HFFc6 (cell line): ENCODE measurements at places on chromosomes 1 and 21. TPM values are rescaled to one million over a fixed set of nuclear protein-coding genes. Genes with fewer than 3 reads are reported as not detected.

VANGL2 gene
- total RNA-seq = not detected in 3 replicates

LRRC71 gene
- total RNA-seq = 0.43 TPM in 1 of 3 replicates, not detected in the others

CYP2J2 gene
- total RNA-seq = not detected in 2 replicates

UQCRHL gene
- total RNA-seq = 1.0 and 1.4 TPM in 2 replicates

SELENBP1 gene
- 9.8 to 15.2 TPM (median 13.4 TPM) in 3 replicates for total RNA-seq

KPRP gene
- not detected in 3 replicates for total RNA-seq

SPRR2G gene
- not detected in 3 replicates for total RNA-seq

INPP5B gene
- 10.0 and 13.0 TPM in 2 replicates for total RNA-seq

LY9 gene
- not detected in 3 replicates for total RNA-seq

NIBAN1 gene
- total RNA-seq = 13.3 to 29.5 TPM (median 13.5 TPM) in 3 replicates

CFAP141 gene
- total RNA-seq = not detected in 3 replicates

HCRTR1 gene
- not detected in 3 replicates for total RNA-seq

FCRL6 gene
- total RNA-seq = not detected in 3 replicates

GBP3 gene
- total RNA-seq = 25.4 to 39.0 TPM (median 32.6 TPM) in 3 replicates

POTED gene
- not detected in 3 replicates for total RNA-seq

ELAVL4 gene
- not detected in 3 replicates for total RNA-seq

TRIM63 gene
- total RNA-seq = not detected in 3 replicates

WNT4 gene
- total RNA-seq = not detected in 3 replicates

PCBP3 gene
- total RNA-seq = not detected in 3 replicates

PRRX1 gene
- 145 and 264 TPM in 2 replicates for total RNA-seq

RGS1 gene
- not detected in 3 replicates for total RNA-seq

F5 gene
- total RNA-seq = not detected in 3 replicates

LCE1A gene
- not detected in 2 replicates for total RNA-seq

HFM1 gene
- not detected in 3 replicates for total RNA-seq

TEX38 gene
- not detected in 3 replicates for total RNA-seq

CYP4A22 gene
- not detected in 3 replicates for total RNA-seq

HLX gene
- total RNA-seq = 10.0 to 14.3 TPM (median 11.4 TPM) in 3 replicates

OSCP1 gene
- total RNA-seq = 7.3 to 11.0 TPM (median 7.4 TPM) in 3 replicates

PLEKHG5 gene
- 6.2 to 7.2 TPM (median 6.6 TPM) in 3 replicates for total RNA-seq

S100A9 gene
- total RNA-seq = not detected in 3 replicates

HMGCS2 gene
- total RNA-seq = not detected in 3 replicates

ITLN2 gene
- total RNA-seq = not detected in 3 replicates

PIGR gene
- total RNA-seq = not detected in 3 replicates

LCE6A gene
- total RNA-seq = not detected in 3 replicates

LAPTM5 gene
- total RNA-seq = 0.68 and 0.74 TPM in 2 replicates

CFHR5 gene
- not detected in 3 replicates for total RNA-seq
